AG08395 (cell line): ENCODE measurements at places on chromosomes 6 and 20.

GRCh38 chr6:147000545-147001488 lies 203.4 kb upstream of the STXBP5 start:
- peak; percentile 51 for DNase-seq

DNA sequence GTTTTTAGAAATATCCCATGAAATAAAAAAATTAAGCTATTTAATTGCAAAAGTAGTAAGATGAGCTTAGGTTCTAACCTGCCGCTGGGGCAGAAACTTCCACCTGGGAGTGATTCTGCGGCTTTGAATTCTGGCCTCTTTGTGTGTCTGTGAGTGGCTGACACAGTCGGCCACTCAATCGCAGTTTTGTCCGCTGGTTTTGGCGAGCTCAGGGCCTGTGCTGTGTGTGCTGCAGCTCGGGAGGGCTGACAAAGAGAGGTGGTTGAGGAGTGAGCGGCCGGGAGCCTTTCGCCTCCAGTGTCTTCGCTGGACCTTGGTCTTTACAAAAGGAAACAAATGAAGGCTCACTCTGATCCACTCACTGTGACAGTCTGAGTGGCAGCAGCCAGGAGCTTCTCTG lies 128.4 kb downstream of the TIAM2 start:
- DNase-seq, result no peak

- no peak for DNase-seq
Observed at GRCh38 chr6:7042056-7042653, 65.6 kb upstream of the RREB1 start.

DNA sequence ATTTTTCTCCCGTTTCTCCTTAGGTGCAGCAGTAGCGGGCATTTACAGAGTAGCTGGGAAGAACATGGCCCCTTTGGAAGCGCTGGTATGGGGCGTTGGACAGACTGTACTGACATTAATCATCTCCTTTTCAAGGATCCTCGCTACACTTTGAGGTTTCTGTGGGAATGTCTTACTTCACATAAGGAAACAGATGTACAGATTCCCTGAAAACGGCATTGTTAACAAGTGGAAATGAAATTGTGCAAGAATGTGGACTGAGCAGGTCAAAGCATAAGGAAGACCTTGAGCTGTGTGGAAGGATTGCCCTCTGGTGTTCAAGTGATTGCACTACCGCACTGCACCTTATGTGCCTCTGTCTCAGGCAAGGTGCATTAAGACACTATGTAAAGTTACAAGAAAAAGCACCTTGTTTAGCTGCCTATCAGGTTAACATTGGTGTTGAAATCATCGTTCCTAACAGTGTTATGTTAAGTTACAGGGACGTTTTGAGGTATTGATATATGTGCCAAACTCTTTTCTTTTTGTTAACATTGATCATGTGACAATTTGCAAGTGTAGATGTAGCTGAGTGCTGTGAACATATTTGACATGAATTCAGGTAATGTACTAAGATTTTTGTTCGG lies 38.0 kb downstream of the TMEM170B start:
- DNase-seq, result peak; percentile 77

DNA sequence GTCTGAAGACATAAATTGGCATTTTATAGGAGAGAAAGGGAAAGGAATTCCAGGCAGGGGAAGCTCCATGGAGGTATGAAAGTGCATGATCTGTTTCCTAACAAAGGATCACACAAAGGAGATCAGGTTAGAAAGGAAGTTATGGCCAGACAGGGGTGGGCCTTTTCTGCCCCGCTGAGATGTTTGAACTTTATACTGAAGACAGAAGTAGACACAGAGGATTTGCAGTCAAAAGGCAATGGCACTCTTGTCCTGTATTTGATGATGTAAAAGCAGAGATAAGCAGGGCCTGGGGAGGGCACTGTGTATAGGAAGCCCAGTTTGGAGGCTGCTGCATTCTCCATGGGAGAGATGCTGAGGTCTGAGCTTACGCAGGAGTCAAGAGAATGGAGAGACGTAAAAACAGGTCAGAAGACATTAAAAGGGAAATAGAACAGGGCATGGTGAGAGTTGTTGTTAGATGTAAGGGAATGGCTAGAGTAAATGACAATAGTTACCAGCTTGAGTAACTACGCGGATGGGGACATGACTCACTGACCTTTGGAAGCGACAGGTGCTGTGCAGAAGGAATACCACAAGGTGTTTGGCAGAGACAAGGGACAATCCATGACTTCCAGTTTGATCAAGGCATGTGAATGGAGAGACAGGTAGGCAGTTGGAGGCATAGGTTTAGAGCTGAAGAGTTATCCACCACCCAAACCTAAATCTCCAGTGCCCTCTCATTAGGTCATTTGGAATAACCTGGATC lies 190.6 kb upstream of the SASH1 start:
- DNase-seq, result no peak
